ENCODE measurements at places on chromosomes 16 and 17.

GRCh38 chr17:56602292-56603130 is 9.0 kb downstream of the NOG start:
- DNase-seq, result no peak

DNA sequence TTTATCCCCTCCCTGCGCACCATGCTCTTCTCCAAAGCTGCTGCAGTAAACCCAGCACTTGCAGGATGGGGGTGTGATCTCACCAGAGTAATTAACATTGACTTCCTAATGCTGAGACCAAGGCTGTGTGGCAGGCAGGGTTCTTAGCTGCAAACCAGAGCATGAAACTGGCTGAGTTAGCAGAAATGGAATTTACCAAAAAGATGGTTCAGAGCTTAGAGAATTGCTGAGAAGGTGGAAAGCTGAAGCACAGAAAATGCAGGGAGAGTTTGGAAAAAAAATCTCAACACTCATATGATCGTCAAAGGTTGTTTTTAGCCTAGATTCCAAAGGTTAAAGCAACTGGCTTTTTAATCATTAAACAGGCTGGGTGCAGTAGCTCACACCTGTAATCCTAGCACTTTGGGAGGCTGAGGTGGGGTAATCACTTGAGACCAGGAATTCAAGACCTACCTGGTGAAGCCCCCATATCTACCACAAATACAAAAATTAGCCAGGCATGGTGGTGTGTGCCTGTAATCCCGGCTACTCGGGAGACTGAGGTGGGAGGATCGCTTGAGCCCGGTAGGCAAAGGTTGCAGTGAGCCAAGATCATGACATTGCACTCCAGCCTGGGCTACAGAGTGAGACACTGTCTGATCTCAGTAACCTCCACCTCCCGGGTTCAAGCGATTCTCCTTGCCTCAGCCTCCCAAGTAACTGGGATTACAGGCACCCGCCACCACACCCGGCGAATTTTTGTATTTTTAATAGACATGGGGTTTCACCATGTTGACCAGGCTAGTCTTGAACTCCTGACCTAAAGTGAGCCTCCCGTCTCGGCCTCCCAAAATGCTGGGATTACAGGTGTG is 6.0 kb upstream of the TXNDC11 start:
- no peak for DNase-seq

DNA sequence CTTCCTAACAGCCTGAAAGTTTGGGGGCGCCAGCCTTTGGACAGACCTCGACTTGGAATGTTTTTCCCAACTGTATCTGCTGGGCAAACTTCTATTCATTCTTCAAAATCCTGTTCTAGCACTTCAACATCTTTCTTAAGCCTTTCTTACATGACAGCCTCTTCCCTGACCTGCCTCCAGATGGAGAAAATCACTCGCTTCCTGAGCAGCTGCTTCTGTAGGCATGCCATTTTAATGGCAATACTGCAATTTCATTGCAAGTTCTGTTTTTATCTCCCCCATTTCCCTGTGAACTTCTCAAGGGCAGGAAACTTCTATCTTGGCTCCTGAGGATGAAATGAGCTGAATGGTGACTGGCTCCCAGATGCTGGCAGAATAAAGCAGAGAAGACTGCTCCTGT is 128.8 kb upstream of the ASIC2 start:
- no peak for DNase-seq

DNA sequence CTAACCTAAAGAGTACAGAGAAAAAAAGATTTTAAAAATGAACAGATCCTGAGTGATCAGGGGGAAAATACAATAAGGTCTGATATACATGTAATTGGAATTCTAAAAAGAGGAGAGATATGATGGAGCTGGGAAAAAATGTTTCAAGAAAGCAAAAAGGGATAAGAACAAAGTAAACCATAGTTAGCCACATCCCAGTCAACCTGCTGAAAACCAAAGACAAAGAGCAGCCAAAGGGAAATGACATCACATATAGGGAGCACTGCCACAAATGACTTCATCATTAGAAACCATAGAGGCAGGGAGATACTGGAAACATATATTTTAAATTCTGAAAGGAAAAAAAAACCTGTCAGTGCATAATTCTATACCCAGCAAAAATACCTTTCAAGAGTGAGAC is 68.8 kb upstream of the AKTIP start:
- DNase-seq, result no peak

GRCh38 chr17:64780096-64781013 is 118.2 kb upstream of the SMURF2 start:
- DNase-seq, result peak; percentile 80

GRCh38 chr17:71392715-71393567 is 727.9 kb upstream of the SOX9 start:
- DNase-seq, result no peak

DNA sequence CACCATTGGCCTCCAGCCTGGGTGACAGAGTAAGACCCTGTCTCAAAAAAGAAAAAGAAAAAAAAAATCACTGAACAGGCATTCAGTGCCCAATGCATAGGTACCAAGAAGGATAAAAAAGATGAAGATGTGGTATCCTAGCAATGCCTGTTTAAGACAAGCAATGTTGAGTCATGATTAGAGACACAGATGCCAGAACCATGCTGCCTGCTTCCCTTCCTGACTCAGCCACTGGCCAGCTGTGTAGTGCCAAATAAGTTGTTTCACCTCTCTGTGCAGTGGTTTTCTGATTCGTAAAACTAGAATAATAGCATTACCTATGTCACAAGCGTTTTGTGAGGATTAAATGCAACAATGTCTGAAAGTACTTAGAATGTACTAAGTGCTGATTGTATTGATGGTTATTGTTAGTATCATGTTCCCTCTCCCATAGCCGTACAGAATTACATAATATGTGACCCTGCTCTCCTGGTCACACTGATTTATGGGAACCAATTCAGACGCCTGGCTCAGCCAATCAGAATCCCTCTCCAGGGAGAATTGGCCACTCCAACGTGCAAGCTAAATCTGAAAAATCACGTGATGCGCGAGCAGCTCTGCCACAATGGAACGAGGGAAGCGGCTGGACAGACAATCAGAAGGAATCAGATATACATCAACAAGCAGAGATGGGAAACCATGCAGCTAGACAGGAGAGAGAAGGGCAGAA is 241.9 kb downstream of the SLC39A11 start:
- no peak for DNase-seq

DNA sequence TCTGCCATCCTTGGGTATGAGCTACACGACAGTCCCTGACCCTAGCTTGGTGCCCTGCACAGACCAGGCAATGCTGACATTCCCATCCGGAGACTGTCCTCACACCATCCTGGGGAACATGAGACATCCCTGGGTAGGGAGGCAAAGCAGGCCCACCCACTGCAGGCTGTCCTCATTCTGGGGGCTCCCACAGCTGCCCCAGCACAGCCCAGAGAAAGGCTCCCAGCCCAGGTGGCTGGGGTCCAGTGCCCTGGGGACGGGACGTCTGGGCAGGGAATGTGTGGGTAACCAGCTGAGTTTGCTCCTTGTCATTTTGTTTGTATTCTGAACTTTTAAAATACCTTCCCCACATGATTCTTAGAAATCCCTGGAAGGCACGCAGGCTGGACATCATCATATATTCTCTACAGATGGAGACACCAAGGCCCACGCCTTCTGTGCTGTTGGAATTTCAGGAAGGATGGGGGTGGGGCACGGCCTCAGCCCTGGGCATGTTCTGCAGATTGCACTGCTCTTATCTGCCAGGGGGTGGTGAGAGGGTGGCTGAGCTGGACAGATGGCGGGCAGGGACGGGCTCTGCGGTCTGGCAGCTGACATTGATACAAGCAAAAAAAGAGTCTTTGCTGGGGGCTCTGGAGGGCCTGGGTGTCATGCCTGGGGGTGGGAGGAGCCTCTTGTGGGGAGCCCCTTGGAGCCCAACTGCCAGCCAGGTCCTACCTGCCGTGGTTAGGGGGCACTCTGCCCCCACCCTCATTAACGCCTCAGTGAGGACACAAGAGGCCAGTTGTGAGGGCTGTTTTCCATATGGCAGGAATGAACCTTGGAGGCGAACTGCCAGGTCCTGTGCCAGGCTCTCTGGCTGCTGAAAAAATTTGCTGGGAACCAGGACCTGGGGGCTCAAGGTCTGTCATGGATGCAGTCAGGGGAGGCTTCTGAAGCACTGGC is 28.4 kb downstream of the LRRC75A start:
- no peak for DNase-seq

DNA sequence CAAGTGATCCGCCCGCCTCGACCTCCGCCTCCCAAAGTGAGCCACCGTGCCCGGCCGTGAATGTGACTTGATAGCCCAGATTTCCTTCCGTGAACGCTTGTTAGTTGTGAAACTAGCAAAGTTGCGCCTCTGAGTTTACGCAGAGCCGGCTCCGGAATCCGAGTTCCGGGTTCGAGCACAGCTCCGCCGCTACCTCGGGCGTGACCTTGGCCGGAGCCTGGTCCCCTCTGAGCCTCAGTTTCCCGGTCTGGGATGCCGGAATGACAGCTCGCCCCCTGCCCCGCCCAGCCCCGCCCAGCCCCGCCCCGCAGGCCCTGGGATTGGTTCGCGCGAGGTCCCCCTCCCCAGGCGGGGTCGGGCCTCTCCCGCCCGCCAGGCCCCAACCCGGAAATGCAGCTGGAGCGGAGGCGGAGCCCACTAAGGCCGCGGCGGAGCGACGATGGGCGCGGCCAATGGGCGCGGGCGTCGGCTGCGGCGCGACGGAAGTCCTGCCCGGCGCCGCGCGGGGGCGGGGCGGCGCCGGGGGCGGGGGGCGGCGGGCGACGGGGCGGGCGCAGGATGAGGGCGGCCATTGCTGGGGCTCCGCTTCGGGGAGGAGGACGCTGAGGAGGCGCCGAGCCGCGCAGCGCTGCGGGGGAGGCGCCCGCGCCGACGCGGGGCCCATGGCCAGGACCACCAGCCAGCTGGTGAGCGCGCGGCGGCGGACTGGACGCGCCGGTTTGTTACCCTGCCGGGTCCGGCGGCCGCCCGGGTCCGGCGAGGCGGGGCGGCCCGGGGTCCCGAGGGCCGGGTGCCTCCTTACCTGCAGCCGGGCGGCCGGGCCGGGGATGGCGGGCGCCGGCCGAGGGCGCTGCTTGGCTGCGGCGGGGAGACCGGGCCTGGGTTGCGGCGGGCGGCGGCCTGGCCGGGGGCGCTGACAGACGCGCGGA is at the start of gene PDPK1:
Gene PDPK1, plus strand, starts transcription at position 571 of the 929 bp plus-strand sequence. Its CDS starts 92 bp downstream, at position 663.
- peak; percentile 99 for DNase-seq

- no peak for DNase-seq
These were observed 51.1 kb upstream of the MEAK7 start for GRCh38 chr16:84555418-84556196.

DNA sequence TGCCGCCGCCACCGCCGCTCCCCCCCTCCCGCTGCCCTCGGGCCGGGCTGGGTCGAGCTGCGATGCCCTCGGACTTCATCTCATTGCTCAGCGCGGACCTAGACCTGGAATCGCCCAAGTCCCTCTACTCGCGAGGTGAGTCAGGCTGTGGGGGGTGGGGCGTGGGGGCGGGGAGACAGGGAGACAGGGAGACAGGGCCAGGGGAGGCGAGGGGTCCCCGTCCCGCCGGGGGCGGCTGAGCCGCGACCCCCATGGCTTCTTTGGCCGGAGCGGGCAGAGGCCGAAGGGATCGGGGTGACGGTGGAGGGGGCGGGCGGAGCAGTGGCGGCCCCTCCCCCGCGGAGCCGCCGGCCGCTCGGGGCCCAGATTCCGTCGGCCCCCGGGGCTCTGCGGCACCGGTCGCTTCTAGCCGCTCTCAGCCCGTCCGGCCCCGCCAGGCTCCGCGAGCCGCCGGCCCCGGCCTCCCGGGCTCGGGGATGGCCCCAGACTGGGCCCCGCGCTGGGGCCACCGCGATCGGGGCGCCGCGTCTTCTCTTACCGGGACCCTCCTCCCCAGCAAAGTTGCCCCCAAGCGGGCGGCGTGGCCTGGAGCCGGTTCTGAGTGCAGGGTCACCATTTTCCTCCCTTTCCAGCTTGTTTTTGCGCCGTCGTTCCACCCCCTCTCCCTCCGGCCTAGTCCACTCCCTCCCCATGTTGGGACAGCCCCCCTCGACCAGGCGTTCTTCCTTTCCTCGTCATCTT is 644 bp downstream of the NFAT5 start:
- DNase-seq, result peak; percentile 75

DNA sequence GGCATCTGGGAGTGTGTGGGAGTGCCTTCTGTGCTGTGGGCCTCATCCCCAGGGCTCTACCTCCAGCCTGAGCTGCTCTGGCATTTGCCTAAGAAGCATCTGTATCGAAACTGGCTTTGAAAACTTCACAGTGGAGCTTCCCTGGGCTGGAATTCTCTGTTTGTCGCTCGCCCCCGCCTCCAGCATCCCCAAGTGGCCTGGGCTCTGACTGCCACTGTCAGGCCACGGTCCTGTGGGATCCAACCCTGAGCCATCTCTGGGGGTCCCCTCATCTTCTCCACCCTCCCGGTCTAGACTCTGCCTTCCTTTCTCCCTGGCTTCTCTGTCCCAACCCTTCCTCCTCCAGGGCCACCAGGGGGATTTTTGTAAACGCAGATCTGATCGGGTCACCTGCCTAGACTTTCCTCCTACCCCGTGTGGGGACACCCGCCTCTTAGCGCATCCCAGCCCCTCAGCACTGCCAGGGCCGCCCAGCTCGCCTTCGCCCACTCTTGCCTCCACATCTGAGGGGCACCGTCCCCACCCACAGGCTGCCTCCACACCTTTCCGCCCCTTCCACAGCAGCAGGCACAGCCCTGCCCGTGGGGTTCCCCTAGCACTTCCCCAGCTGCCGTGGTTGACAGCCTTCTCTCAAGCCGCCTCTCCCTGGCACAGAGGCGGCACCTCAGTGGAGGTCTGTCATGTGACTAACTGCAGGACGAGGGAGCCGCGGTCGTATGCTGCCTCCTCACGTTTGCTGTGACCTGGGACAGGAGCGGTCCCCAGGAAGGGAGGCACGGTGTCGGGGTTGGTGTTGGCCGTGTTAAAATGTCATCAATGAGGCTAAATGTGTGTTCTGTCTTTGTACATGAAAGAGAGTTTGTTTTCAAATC is 12.0 kb downstream of the TBC1D24 start:
- peak; percentile 80 for DNase-seq

GRCh38 chr16:27538528-27538927 is 11.2 kb downstream of the GTF3C1 start:
- no peak for DNase-seq

- no peak for DNase-seq
These were observed 26.3 kb upstream of the METRNL start for GRCh38 chr17:83053021-83053681.

- DNase-seq, result peak; percentile 89
These were observed 53.1 kb downstream of the CMIP start for GRCh38 chr16:81497690-81498089.

GRCh38 chr17:38352245-38353085 is 821 bp downstream of the SOCS7 start:
- peak; percentile 65 for DNase-seq

- DNase-seq, result peak; percentile 53
These were observed 19.1 kb downstream of the ITPRIPL2 start for GRCh38 chr16:19132898-19133297.

- peak; percentile 93 for DNase-seq
These were observed at the start of gene GALK1 for GRCh38 chr17:75764711-75765421. Gene GALK1, minus strand, starts transcription at chr17:75765192. Its CDS starts 56 bp downstream, at chr17:75765136.

- no peak for DNase-seq
These were observed 7.8 kb downstream of the HOXB1 start for GRCh38 chr17:48523010-48523409.

Measured in suppressor macrophage treated with lipopolysaccharide for 1 hour (primary cell).